ENCODE measurements at places on chromosomes 16 and 17.

- DNase-seq: no peak
These were observed 84.6 kb downstream of the N4BP1 start for GRCh38 chr16:48525201-48526057.

DNA sequence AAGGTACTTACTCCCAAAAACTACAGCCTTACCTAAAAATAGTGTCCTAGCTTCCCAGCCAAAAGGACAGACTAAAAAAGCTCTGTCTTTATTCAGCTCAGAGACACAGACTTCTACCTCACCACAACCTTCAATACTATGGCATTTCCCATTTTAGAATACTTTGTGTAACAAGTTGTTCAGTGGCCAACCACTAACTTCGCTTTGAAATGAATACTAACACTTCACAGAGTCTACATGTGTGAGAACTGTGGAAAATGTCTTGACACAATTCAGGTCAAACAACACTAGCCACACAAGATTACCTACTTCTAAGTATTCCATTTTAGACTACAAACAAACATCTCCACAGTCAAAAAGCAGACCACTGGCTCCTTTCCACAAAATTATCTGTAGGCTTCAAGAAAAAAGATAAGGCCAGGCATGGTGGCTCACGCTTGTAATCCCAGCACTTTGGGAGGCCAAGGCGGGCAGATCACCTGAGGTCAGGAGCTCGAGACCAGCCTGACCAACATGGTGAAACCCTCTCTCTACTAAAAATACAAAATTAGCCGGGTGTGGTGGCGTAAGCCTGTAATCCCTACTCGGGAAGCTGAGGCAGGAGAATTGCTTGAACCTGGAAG, 3.2 kb downstream of the HELZ start:
- no peak for DNase-seq

GRCh38 chr17:562174-562573, 152.5 kb downstream of the VPS53 start:
- no peak for DNase-seq

DNA sequence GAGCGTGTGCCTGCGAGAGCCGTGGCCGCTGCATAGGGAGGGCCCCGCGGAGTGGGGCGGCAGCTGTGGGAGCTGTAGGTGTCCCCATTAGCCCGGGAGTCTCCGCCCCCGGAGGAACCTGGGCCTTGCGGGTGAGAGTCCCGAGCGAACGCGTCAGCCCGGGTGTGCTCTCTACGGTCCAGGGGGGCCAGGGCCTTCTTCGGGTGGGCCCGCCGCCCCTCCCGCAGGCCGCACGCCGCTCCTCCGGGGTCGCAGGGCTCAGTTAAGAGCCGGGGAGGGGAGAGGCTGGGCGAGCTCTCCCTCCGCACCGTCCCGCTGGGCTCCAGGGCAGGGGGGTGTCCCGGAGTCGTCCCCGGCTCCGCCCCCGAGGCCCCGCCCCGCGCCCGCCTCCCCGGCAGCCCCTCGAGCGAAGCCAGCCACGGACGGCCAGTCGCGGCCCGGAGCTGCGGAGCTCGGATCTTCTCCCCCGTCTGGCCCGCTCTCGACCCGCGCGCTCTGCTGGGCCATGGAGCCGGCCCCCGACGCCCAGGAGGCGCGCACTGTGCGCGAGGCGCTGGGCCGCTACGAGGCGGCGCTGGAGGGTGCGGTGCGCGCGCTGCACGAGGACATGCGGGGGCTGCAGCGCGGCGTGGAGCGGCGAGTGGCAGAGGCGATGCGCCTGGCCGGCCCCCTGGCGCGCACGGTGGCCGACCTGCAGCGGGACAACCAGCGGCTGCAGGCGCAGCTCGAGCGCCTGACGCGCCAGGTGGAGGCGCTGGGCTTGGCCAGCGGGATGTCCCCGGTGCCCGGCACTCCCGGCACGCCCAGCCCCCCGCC, at the start of gene SMTNL2:
Gene SMTNL2 (plus strand): TSS at position 429 of the 816 bp plus-strand sequence. CDS start 77 bp downstream, at position 506.
- no peak for DNase-seq

GRCh38 chr16:56950881-56951771, 10.6 kb upstream of the CETP start:
- DNase-seq: no peak

GRCh38 chr16:16005721-16006120, 56.3 kb downstream of the ABCC1 start:
- no peak for DNase-seq

DNA sequence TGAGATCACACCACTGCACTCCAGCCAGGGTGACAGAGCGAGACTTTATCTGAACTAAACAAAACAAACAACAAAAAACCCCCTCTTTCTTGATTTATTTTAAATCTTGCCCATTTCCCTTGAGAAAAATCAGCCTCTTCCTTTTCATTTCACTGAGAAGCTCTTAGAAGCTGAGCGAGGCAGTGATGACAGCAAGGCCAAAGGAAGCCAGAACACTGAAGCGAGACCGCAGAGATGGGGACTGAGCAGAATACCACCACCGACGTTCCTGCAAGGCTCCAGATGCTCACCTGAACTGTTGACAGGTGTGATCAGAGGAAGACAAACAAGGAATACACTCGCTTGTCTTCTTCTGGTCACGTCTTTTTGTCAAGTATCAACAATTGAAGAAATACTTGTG, 30.5 kb upstream of the IRF8 start:
- no peak for DNase-seq

- no peak for DNase-seq
These were observed 34.3 kb downstream of the MGAT5B start for GRCh38 chr17:76902476-76902875.
